SK-N-MC (cell line): ENCODE measurements at places on chromosomes 2 and 18.
A peak's percentile ranks its signal among the peaks of the same experiment; 100 is the strongest.

DNA sequence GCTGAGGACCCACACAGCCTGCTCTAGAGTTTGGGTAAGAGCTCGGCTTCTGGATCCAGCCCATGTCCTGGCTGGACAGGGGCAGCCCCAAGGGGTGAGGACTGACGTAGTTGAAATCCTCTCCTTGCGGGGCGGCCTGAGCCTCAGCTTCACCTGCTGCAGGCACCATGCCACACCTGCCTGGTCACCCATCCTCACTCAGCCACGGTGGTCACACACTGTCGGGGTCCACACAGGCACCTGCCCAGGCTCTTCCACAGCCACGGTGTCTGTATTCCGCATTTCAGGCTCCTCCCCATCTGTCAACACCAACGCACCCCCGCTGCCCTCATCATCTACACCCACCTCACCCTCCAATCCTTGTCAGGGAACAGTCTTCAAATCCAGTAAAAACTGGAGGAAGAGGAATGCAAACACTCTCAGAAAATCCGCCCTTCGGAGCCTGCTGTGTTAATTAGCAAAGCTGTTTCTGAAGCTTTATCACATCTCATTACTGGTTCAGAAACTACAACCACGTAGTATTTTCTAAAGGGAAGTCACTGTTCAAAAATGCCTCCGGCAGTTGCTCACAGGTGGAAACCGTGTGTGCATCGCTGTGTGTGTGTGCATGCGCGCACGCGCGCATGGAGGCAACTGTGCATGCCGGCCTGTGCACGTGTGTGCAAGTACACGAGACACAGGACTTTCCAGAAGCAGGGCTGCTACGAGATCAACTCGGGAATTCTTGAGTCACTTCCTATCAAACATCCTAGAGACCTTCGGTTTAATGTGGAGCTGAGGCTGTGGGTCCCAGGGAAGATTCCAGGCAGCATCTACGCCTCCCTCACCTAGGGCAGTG lies 38.2 kb downstream of the SLC66A2 start:
- no peak for DNase-seq

DNA sequence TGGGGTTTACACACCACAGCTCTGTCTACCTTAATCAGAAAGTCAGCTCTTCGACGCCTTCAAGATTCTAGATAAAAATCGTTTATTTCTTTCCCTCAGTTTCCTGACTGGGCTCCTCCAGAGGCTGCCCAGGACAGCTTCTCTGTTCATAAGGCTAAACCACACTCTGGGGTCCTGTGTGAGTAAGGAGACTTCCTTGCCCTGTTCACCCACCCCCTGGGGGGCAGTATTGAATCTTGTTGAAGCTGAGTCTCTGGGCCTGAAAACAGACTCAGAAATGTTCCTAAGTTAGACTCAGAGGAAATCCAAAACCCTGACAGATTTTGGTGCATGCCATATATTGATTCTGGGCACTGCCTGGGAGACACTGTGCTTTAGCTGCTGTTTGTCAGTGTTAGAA lies 43.0 kb downstream of the G6PC2 start:
- DNase-seq: no peak

GRCh38 chr2:49335546-49335945 lies 181.2 kb upstream of the FSHR start:
- no peak for DNase-seq

DNA sequence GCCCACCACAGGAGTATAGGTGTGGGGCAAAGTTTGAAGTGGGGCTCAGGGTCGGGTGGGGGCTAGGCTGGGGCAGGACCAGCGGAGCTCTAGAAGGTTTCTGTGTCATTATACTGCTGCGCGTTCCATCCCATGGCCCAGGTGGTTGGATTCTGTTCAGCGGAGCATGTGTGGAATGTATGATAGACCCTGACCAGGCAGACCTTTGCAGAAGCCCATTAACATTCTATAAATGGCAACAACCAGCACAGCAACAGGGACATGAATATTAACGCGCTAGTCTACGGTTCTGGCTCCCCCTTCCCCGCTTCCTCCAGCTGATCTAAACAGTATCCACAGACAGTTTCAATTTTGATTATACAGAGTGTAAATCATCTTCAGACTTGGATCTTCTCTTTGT lies 4.1 kb upstream of the PRKCE start:
- no peak for DNase-seq

DNA sequence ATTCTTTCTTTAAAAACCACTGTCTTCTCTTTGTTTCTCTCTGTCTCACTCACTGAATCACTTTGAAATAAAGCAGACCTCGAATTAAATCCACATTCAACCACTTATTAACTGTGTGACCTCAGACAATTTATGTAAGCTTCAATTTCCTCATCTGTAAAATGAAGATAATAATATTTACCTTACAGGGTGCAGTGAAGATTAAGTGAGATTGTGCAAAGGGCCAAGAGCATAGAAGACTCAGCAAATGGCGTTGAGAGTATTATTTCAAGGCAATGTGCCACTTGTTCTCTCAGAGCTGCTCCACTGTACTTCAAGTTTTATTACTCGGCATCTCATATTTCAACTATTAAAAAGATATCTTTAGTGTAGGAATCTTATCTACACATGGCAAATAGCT lies 454.2 kb upstream of the HNRNPA3 start:
- DNase-seq: no peak

GRCh38 chr18:45015788-45016128 lies 335.1 kb downstream of the SETBP1 start:
- DNase-seq: no peak

DNA sequence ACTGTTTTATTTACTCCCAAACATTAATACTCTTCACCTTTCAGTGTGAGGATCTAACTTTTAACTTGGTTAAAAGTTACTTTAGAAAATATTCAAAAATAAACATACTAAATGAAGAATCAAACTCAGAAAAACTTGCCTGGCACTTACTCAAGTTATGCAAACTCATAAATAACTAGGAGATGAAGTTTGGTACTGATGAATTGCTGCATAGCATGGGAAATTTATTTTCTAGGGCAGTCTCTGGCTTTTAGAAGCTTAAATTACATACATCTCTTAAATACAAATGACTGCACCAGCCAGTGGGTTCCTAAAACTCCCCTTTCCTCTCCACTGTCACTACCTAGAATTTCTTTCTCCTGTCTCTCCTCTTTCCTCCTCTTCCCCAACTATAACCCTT lies 46.7 kb upstream of the CREB1 start:
- DNase-seq: no peak

GRCh38 chr2:218081695-218082094 lies 12.6 kb downstream of the RUFY4 start:
- no peak for DNase-seq

- no peak for DNase-seq
These were observed 367.4 kb downstream of the NCKAP5 start for GRCh38 chr2:133200684-133201421.

- DNase-seq: no peak
These were observed 105.0 kb downstream of the UGGT1 start for GRCh38 chr2:128196026-128196425.

DNA sequence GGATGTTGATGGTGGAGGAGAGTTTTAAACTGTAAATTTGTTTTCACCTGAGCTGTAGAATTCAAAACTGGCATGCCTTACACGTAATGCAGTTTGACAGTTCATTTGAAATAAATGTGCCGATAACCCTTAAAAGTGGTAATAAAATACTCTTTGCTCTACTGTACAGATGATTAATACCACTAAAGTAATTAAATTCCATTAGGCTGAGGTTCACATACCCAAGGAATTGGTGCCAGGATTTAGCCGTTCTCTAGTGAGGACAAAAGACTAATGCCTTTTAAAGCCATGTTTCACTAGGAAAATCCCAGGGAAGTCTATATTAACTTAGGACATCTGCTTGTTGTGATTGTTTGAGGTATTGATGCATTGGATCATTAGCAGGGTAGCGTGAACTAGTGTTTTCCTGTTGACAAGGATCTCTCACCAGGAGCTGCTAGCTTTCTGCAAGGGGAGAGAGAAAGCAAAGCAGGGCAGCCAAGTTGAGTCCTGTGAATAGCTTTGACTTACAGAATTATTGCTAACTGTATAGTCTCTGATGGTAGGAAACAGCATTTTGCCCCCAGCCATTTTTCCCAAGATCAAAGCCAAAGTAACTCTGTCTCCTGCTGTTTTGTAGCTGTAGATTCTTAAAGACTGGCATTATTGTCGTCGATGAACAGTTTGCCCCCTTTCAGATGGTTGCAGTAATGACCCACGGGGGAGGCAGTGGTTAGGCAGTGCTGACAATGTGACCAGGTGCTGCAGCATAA lies 280.9 kb upstream of the FANCL start:
- DNase-seq: peak; percentile 66

- no peak for DNase-seq
These were observed 930.2 kb upstream of the PIK3C3 start for GRCh38 chr18:41024792-41025191.

- DNase-seq: no peak
These were observed 90.8 kb downstream of the EPAS1 start for GRCh38 chr2:46387886-46388515.

DNA sequence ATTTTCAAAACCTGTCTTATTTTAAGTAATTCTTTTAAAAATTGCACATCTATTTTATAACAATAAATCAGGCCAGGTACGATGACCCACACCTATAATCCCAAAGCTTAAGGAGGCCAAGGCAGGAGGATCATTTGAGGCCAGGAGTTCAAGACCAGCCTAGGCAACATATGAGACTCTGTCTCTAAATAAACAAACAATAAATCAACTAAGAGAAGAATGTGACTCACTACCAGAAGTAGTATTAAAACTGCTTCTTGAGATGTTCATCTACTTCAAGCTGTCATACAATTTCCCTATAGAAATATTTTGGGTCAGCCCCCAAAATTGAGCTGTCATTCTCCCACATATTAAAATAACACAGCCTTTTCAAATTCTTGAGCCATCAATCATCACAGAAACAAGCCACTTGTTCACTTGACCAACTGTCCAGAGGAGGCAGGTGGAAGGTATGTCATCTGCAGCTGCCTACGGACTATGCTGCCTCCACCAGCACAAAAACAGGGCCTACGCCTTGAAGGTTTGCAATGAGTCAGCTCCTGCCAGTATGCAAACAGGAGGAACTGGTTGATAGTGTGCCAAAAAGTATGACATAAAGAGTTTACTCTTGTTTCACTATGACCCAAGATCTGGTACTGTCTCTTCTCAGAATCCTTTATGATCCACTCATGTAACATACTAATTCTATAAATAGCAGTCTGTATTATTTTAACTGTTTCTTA lies 33.6 kb downstream of the KIDINS220 start:
- DNase-seq: no peak

- DNase-seq: no peak
These were observed 382.0 kb downstream of the GPD2 start for GRCh38 chr2:156818221-156818620.

- no peak for DNase-seq
These were observed 3.5 kb upstream of the LANCL1 start for GRCh38 chr2:210480079-210480478.

DNA sequence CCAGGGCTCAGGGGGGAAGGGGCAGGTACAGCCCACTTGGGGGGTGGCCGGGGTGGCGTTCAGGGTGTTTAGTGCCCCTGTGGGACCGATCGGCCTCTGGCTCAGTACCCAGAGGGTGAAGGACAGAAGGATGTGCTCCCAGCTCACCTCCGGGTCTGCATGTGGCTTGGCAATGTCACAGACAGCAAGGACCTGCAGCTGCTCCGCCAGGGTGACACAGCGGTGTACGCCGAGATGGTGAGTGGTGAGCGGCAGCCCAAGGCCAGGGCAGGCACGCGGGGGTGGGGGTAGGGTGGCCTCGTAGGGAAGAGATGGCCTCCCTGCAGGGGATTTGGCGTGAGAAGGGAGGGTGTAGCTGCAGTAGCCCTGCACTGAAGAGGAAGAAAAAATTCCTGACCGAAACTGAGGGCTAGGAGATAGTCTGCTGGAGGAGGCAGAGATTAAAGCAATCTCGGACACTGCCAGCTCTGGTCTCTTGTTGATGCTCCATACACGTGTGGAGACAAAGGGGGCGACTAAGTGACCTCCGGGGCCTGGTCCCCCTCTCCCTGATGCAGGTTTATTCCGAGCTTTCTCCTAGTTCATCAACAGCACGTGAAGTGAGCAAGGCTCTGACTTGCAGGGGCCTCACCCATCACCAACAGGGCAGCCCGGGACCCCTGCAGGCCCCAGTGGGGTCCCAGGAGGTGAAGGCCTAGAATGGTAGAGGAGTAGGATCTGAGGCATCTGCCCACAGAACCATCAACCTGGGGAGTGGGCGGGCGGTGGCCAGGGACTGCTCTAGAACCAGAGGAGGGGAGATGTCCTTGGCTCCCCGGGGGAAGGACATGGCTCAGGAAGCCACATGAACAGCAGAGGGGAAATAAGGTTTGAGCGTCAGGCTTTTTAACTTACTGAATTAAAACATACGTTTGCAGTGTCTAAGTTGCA lies 45.4 kb downstream of the FER1L5 start:
- DNase-seq: no peak

DNA sequence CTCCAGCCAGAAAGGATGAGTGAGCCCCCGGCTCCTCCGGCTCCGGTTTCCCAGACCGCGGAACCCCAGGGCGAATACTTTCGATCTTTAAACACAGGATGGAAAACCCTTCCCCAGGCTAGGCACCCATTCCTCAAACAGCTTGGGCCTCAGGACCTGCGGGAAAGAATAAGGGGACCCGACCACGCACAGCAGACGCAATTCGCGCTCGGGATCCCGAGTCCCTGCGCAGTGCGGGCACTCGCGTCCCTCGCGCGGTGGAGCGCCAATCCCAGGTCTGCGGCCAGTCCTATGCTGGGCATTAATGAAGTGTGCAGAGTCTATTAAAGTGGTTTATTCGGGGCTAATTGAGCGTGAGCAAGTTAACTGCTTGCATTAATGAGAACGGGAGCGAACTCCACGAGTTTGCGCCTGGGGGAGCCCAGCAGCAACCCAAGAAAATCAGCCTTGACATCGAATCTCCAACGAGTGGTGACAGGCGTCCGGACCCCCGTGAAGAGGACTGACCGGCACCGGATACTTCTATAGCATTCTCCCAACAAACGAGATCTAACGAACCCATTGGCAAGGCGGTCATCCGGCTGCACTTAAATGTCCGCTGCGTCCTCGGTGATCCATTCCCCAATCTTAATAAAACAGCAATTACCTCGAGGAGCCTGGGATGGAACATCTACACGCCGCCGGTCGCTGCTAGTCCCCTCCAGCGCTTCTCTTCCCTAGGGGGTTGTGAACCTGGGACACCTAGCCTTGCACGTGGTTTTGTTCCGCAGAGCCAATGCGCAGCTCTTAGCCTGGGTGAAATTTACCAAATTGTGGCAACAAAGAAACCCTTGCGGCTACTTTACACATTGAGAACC lies 1.6 kb downstream of the OSR1 start:
- no peak for DNase-seq

GRCh38 chr2:73896362-73897239 lies 3.8 kb downstream of the ACTG2 start:
- DNase-seq: no peak

- no peak for DNase-seq
These were observed 22.0 kb downstream of the MARCHF4 start for GRCh38 chr2:216350214-216350791.

GRCh38 chr2:173898178-173898668 lies 67.0 kb downstream of the SP3 start:
- no peak for DNase-seq

DNA sequence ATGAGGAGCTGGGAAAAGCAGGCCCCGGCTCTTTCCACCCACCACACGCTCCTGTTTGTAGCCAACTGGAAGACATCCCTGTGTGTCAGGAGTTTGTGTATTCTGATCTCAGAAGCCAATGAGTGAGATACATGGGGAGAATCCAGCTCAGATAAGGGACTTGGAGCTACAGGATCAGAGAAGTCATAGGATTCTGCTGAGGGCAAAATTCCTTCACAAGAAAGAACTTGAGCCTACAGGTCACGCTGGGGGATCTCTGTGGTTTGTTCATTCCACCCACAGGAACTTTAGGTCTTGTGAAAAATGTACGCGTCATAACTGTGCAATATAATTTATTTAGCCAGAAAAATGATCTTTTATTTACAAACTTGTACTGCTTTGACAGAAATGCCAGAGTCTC lies 80.1 kb upstream of the SMIM21 start:
- DNase-seq: no peak
